ENCODE measurements at places on chromosomes 7 and 10. TPM values are rescaled to one million over a fixed set of nuclear protein-coding genes. Genes with fewer than 3 reads are reported as not detected.

DNA sequence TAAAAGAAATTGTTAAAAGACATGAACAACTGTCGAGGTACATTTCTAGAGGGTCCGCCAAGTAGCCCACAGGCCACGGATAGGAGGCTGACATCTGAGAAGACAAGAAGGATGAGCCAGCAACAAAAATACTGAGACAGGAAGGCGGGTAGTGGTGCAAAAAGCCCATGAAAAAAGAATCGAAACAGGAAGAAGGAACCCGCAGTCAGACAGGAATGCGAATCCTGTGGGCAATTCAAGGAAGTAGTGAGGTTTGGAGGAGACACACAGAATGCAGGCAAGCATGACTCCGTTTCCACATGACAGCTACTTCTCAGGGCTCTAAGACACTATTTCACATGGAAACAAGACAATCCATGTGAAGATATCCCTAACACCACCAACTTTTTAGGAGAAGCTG lies 125.2 kb downstream of the DOCK4 start:
- no peak for DNase-seq

- DNase-seq: no peak
Observed at GRCh38 chr7:128145191-128145590, 95.9 kb upstream of the LEP start.

DNA sequence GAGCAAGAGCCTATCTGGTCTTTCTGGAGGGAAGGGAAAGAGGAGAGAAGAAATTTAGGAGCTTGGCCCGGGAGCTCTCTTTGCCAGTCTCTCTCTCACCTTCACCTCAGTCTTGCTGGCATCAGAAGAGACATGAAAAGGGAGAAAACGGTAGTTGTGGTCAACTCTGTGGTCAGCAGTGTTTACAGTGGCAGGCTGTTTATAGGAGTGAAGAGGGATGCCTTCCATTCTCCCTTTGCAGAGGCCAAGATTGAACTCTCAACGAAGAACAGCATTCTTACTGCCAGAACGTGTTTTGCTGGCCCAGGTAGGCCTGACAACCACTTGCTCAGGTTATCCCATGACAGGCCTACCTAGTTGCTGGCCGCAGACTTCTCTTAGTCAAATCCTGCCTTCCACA lies 133.3 kb downstream of the CCDC3 start:
- no peak for DNase-seq

DNA sequence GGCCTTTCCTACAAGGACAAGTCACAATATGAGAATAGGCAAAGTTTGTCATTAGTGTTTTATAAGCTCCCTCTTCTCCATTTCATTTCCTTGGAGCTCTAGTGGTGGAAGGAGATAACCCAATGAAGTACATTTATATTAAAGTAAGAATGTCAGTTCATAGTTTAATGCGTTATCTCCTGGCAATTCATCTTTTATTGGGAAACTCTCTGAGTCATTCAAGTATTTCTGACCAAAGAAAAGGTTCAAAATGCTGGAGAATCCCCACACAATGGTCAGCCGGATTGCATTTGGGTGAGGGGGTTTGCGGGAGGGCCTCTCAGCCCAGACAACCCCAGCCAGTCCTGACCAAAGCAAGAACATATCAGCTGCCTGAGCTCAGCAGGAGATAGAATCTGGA lies 321.5 kb upstream of the NRP1 start:
- no peak for DNase-seq

Gene YAE1
- 18.6 TPM for total RNA-seq

Gene PNPLA8
- total RNA-seq: 32.4 TPM

Gene TBC1D12
- total RNA-seq: 4.4 TPM

DNA sequence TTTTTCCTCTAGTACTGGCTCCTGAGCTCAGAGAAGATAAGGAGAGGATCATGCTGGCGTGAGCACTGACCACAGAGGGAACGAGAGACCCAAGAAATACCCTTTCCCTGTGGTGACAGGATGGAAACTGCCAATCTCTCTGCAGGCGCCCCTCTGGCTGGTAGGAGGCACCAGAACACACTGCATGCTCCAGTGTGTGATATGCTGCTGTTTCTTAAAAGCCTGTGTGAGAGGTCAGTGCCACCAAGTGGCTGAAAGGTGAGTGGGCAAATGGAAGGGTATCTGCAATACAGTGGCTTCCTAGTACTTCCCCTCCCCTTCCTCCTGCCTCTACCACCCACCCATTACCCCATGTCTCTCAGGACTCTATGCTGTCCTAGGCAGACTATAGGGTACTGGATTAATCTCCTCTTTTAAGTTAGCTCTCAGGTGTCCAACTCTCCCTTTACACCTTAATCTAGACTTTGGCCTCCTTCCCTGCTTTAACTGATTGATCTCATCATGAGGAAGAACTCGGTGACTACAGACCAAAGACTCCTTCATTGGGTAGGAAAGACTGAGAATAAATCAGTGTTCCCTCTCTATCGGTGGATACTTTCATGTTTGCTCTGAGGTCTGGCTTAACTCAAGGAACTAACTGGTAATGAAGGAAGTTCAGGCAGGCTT lies 283.6 kb downstream of the ADRA2A start:
- DNase-seq: peak; percentile 14

Gene EPHB6
- total RNA-seq: 4.4 TPM

DNA sequence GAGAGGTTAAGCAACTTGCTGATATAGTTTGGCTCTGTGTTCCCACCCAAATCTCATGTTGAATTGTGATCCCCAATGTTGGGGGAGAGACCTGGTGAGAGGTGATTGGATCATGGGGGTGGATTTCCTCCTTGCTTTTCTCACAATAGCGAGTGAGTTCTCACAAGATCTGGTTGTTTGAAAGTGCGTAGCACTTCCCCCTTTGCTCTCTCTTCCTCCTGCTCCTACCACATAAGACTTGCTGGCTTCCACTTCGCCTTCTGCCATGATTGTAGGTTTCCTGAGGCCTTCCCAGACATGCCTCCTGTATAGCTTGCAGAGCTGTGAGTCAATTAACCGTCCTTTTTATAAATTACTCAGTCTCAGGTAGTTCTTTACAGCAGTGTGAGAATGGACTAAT lies 13.5 kb upstream of the ZNRF2 start:
- no peak for DNase-seq

DNA sequence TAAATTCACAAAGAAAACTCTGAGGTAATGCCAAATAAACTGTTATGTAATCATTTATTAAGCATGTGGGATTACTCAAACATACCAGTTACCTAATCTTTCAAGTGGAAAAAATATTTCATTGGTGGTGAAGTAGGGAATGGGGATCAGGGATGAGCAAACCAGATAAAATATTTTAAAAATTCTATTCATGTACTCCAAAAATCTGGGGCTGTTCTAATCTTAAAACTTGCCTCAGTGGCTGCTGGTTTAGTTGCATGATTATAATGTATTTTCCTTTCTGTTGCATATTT lies 19.5 kb downstream of the LMOD2 start:
- no peak for DNase-seq

Gene MRLN
- not detected for total RNA-seq

Gene ARHGEF5
- total RNA-seq: 0.80 TPM

Gene MMP21
- not detected for total RNA-seq

Gene ADCY1
- 2.8 TPM for total RNA-seq

- no peak for DNase-seq
Observed at GRCh38 chr7:34091321-34091917, 186.1 kb downstream of the BMPER start.

Gene ENKUR
- total RNA-seq: not detected

Gene THSD7A
- total RNA-seq: 1.6 TPM
